ENCODE measurements at places on chromosomes 4 and X.
A peak's percentile ranks its signal among the peaks of the same experiment; 100 is the strongest.

GRCh38 chrX:102859550-102859871, 77.6 kb upstream of the RAB40AL start:
- no peak for DNase-seq

DNA sequence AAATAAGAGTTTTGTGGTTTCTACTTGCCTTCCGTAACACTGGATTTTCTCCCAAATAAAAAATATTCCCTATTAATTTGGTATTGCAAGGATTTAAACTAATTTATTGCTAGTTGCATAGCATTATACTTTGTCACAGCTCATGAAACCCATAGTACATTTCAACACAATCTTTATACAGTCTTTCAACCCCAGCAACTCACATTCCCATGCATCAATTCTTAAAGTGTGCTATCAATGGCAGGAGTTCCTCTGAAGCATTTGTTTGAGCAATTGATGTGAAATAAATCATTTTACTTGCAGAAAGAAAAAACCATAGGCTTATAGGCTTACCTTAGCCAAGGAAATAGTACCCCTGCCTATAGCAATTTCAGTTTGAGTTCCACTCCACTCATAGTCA, 251.9 kb downstream of the PAPSS1 start:
- DNase-seq = peak; percentile 12

DNA sequence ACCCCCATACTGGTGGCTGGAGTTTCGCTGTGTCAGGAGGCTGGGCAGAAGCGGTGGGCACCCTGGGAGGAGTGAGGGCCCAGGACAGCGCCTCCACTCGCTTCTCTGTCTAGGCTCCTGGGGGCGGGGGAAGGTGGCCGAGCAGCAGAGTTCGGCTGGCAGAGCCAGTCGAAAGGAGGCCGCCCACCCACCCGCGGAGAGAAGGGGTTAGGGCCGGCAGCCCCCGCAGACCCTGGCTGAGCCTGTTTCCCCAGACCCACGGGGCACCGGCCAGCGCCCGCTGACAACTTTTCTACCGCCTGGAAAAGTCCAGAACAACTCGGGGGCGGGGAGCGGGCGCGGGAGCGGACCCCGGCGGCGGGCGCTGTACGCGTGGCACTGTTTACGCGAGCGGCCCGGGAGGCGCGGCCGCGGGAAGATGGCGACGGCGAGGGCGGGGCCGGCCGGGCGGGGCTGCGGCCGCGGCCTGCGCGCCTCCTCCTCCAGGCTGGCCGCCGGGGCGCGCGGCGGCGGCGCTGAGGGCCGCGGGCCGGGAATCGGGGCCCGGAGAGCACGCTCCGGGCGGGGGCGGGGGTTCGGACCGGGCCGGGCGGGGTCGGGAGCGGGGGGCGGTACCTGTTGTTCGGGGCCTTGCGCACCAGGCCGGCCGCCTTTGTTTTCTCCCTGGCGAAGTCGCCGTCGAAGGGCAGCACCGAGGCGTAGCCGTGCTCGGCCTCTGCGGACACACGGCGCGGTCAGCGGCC, 628 bp downstream of the MXD4 start:
- peak; percentile 39 for DNase-seq

GRCh38 chr4:156594624-156595023, 377.0 kb downstream of the PDGFC start:
- DNase-seq = no peak

Measured in fibroblast of mammary gland (primary cell).